ENCODE measurements at places on chromosomes 1 and 21.

DNA sequence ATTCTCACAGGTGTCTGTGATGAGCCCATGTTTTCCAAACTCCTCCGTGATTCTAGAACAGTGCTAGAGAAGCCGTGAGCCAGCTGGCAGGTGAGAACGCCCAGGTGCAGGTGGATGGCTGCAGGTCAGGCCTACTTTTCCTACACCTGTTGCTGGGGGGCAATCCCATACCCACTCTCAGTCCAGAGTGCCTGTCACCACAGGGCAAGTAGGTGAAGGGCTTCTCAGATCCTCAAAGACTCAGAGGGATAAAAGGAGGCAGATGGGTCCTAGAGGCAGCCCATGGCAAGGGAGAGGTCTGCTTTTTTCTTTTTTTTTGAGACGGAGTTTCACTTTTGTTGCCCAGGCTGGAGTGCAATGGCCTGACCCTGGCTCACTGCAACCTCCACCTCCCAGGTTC, 50.7 kb upstream of the H6PD start:
- no peak for DNase-seq

DNA sequence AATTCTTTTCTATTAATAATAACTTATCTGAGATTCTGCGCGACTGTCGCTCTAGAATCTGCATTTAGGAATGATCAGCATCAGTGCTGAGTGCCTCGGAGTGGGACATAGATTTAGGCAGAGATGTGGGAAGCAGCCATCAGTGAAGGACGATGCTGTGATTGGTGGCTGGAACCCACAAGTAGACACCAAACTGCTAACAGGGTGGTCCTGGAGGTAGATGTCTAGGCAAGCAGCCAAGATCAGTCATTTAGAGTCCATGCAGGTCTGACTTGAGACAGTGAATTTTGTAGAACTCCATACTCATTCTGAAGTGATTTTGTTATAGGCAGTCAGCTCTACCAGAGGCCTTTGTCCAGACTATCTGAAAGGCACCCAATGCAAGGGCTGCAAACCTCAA, 51.8 kb upstream of the LYST start:
- no peak for DNase-seq

DNA sequence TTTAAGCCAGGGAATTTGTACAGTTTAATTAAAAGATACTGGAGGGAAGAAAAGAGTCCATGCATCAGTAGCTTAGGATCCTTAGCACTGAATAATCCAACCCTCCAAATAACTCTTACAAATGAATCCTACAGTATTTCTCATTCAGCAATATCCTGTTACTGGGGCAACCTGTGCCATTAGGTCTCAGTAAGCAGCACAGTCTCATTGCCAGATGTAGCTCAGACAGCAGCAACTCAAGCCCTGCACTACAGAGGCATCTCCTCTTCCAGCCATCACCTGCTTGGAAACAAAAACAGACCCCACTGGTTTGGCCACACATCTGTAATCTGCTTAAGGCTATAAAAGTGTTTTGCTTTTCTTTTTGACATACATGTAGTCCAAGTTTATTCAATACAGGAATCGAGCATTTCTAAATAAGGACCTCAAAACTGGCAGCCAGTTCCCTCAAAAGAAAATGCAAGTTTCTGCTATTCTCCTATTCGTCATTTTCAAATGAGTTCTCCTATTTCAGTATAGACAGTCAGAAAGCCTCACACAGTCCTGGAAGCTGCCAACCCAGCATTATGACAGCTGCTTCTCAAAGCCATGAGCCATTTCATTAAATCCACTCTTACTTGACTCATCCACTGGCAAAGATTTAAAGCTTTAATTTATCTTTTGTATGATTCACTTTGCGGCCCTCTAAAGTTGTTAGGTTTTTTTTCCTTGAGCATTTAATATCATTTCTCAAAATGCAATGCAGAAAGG, 129.0 kb downstream of the APP start:
- DNase-seq: no peak

GRCh38 chr1:59692591-59692990, 122.2 kb upstream of the HOOK1 start:
- DNase-seq: no peak

- no peak for DNase-seq
Measured at GRCh38 chr1:228299211-228299610, 91.4 kb downstream of the OBSCN start.

DNA sequence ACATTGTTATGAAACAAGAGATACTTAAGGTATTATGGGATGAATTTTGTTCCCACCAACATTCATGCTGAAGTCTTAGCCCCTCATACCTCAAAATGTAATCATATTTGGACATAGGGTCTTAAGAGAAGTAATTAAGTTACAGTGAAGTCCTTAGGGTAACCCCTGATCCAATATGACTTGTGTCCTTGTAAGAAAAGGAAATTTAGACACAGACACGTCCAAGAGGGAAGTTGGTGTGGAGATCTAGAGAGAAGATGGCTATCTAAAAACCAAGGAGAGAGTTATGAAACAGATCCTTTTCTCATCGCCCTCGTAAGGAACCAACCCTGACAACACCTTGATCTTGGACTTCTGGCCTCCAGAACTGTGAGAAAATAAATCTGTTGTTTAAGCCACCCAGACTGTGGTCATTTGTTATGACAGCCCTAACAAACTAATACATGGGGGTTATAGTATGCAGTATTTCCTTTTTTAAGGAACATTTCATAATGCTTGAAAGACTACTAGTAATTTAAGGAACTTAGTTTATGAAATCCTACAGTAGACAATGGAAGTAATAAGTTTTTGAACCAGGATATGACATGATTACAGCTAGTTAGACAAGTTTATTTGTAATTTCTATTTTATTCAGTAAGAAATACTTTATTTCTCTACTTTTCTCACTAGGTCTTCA, 875.5 kb upstream of the ADGRL2 start:
- DNase-seq: no peak

- DNase-seq: no peak
Measured at GRCh38 chr1:78468521-78468920, 22.3 kb upstream of the PTGFR start.

- DNase-seq: no peak
Measured at GRCh38 chr1:43980255-43981134, 1.5 kb downstream of the B4GALT2 start.

DNA sequence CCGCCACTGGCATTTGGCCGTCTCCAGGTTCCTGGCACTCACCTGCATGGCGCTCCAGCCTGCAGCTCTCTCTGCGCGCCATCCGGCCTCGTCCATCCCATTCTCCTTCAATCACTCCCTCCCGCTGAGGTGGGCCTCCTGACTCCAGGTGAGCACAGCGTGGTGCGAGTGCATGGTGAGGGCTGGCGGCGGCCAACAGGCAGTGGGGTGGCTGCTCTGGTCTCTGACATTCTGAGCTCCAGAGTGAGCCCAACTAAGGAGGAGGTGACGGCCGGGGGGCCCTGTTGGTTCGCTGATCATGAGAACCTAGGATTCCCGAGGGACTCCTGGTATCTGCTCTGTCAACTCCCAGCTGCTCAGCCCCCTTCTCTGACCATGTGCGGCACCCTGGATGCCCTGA, 130.4 kb downstream of the AJAP1 start:
- DNase-seq: no peak

DNA sequence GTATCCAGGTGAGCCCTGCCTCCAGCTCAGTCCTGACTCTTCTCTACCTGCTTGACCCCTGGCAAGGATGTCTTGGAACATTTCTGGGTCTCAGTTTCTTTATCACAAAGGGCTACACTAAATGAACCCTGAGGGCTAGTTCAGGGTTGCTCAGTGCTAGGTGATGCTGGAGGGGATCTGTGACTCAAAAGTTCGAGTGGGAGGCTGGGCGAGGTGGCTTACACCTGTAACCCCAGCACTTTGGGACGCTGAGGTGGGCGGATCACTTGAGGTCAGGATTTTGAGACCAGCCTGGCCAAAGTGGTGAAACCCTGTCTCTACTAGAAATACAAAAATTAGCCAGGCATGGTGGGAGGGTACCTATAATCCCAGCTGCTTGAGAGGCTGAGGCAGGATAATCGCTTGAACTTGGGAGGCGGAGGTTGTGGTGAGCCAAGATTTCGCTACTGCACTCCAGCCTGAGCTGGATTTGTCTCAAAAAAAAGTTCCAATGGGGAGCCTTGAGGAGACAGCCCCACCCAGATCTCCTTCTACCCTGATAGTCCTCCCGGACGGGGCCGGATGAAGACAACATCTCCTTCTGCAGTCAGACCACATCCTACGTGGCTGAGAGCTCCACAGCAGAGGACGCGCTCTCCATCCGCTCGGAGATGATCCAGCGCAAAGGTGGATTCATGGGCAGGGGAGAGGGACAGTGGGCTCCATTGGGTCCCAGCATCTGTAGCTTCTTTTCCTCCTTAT, 48.9 kb downstream of the YARS1 start:
- no peak for DNase-seq
